NCI-H524 treated with DMSO at 0.1 percent for 48 hours (cell line): ENCODE measurements at places on chromosomes 5 and 9.

- DNase-seq = no peak
Measured at GRCh38 chr5:54533541-54534190, 16.1 kb downstream of the SNX18 start.

DNA sequence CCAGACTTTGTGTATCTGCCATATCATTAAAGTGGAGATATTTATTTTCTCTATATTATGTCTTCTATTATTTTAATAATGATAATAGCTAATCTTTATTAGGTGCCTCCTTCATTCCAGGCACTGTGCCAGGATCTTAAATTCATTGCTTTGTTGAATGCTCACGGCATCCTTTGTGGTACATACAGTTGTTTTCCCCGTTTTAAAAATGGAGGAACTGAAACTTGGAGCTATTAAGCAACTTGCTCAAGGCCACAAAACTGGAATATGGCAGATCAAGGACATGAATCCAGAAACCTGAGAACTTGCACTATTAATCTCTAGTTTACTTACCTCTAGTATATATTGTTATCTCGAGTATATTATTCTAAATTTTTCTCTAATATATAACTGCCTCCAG is 41.5 kb upstream of the PPP3R2 start:
- no peak for DNase-seq

- no peak for DNase-seq
Measured at GRCh38 chr5:59190746-59191145, 607.9 kb downstream of the RAB3C start.

GRCh38 chr9:105305856-105306255 is 61.4 kb downstream of the SLC44A1 start:
- no peak for DNase-seq

GRCh38 chr5:31452314-31452713 is 79.6 kb downstream of the DROSHA start:
- DNase-seq = no peak

GRCh38 chr9:112726428-112726827 is 8.5 kb upstream of the INIP start:
- no peak for DNase-seq

- DNase-seq = no peak
Measured at GRCh38 chr9:77015327-77016048, 4.0 kb upstream of the FOXB2 start.

DNA sequence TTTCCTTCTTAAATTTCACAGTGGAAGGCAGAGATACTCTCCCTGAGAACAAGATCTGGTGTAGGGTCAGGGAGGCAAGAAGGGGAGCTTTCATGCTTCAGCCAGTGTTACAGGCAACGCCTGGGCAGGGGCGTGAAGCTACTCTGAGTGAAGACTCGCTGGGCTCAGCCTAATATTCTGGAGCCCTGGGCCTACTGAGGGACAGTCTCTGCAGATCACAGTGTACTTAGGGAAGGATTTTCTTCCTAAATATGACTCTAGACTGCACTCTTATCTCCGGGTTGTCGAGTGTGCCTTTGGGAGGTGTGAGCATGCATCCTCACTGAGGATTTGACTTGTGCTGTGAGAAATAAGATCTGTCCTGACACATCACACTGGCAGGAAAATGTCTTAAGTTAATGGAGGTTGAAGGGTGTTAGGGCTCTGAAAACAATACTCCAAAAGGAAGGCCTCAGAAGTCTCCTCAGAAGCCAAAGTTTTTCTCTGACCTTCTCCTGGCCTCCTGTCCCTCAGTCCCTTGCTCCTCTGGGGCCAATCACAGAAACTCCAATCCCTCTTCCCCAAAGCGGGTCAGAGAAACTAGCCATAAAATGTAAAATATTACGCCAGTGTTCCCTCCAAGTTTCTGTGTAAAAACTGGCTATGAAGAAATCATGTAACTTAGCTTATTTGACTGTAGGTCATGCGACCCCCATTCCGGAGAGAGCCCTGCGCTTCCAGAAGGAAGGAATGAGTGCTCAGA is 156.8 kb upstream of the TBC1D2 start:
- no peak for DNase-seq
